ENCODE measurements at places on chromosomes 7 and 10. TPM values are rescaled to one million over a fixed set of nuclear protein-coding genes. Genes with fewer than 3 reads are reported as not detected.

CRHR2 gene
- 0.17 TPM for polyA plus RNA-seq

AKR1D1 gene
- polyA plus RNA-seq: 0.11 TPM

MMP21 gene
- 0.49 TPM for polyA plus RNA-seq

HMX2 gene
- polyA plus RNA-seq: not detected

FAM131B gene
- 1.6 TPM for polyA plus RNA-seq

CCL26 gene
- polyA plus RNA-seq: 0.43 TPM

MALRD1 gene
- polyA plus RNA-seq: 7.6 TPM

MCM10 gene
- polyA plus RNA-seq: 12.3 TPM

EMX2 gene
- 0.17 TPM for polyA plus RNA-seq

ADAMTS14 gene
- polyA plus RNA-seq: 9.4 TPM

ADIRF gene
- 8.4 TPM for polyA plus RNA-seq

TMEM139 gene
- polyA plus RNA-seq: 6.0 TPM

TAS2R41 gene
- polyA plus RNA-seq: not detected

STX1A gene
- polyA plus RNA-seq: 11.4 TPM

CC2D2B gene
- 3.5 TPM for polyA plus RNA-seq

GPR26 gene
- not detected for polyA plus RNA-seq

DNA sequence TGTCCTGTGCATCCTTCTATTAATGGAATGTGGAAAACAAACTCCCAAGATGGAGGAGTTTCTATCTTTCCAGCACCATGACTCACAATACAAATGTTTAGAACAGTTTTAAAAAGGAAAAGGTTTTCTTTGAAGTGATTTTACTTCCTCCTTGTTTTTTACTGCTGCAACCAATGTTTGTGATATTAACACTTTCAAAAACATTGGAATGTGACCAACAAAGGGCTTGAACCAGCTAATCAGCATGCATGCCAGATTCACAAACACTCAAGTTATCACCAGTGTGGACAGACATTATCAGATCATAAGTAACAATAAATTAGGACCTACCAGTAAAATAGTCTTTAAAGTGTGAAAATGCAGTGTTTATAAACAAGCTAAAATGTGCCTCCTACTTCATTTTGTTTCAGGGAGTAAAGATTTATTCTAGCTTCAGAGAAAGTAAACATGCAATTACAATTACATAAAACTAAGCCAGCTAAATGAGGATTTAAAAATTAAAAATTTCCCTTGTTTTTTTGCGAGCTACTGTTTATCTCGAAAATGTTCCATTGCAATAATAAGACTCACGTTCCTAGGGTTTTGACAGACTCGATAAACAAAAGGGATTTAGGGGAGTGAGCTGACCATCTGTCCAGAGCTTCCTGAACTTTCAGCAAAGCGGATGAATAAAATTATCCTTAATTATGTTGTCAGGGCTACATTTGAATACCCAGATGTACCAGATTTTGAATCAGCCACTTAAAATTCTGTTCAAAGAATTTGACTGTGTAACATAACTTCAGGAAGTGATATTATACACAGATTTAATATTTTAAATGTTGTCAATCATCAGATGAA is 29.8 kb downstream of the CPVL start:
- DNase-seq: no peak

DNA sequence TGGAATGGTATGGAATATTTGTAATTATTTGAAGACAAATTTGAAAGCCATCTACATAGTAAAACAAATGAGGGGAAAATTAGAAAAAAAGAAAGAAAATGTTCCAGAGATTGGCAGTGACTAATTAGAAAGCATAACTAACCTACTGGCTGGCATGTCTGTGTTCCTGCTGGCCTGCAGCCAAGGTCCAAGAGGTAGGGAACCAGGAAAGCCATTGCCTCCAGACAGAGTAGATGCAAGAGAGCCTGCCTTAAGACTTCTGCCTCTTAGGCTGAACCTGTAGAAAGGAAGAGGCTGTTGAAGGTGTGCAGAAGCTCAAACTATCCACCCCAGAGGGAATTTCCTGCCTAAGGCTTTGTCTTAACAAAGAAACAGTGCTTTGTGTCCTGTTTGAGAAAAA is 982.0 kb downstream of the SORCS1 start:
- no peak for DNase-seq

GRCh38 chr7:47149971-47150370 is 431.9 kb downstream of the TNS3 start:
- no peak for DNase-seq

- peak; percentile 56 for DNase-seq
These were observed 108.4 kb downstream of the MKI67 start for GRCh38 chr10:128017822-128018221.

- no peak for DNase-seq
These were observed 216.5 kb downstream of the VTI1A start for GRCh38 chr10:112663234-112664125.

- DNase-seq: no peak
These were observed 311.4 kb downstream of the ADARB2 start for GRCh38 chr10:1425879-1426278.

DNA sequence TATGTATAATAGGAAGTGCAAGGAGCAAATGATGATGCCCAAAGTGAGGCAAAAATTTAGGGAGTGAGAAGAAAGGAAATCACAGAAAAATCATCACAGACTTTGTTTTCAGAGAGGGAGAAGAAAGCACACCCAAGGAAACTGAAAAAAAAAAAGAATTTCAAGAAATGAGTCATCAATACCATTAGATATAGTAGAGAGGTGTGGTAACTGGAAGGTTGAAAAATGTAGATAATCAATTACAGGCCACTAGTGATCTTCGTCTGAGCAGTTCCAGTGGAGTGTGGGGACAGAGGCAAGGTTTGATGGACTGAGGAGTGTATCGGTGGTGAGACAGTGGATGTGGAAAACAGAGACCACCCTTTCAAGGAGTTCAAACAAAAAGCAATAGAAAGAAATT is 31.7 kb downstream of the ASB4 start:
- no peak for DNase-seq

GRCh38 chr10:79050896-79051555 is 17.7 kb upstream of the ZMIZ1 start:
- DNase-seq: peak; percentile 49

DNA sequence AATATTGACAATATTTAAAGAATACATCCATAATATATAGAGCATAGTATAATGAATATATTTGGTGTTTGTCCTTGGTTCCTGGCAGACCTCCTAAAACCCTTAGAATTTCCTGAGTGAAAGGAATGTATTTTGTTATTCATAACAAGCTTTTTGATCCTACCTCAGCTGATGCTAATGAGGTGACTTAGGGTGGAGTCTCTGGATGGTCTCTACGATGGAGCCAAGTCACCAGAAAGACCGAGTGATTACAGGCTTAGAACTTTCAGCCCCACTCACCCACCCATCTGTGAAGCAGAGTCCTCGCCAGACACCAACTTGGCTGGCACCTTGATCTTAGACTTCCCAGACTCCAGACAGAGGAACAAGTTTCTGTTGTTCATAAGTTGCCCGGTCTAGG is 35.9 kb downstream of the UPF2 start:
- DNase-seq: no peak

DNA sequence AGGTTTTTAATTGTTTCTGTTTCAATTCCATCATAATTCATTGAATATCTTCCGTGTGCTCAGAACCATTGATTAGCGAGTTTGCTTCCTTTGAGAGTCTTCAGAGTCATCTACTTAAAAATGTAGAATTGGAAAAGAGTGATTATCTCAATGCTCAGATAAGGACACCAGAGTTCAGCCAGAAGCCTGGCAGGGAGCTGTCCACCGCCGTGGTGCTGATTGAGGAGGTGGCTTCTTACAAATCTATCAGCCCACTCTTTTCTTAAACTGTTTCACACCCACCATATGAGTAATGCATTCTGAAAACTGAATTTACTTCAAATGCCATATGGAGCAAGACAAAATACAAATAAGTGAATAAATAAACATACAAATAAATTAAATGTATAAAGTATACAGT is 79.3 kb downstream of the INSYN2A start:
- peak; percentile 38 for DNase-seq

GRCh38 chr7:38211486-38211885 is 33.4 kb downstream of the STARD3NL start:
- DNase-seq: no peak

DNA sequence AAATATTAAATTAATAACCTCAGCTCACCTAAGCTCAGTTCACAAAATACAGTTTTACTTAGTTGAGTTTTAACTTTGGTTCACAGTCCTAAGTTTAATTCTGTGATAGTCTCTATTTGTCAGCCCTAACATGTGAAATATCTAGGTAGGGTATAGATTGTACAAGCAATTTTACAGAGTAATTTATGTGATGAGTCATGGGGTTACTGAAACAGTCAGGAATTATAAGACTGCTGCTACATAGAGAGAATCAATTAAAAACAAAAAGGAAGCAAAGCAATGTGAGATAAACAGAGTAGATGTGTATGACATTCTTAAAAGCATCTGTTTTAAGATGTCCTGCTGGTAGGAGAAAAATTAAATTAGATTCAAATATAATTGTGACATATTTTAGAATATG is 1018.2 kb upstream of the KCND2 start:
- DNase-seq: no peak

- DNase-seq: peak; percentile 87
These were observed at the start of gene TRIL for GRCh38 chr7:28958235-28958979. TRIL (minus strand) TSS chr7:28958330; CDS start chr7:28958046, 284 bp downstream.

- no peak for DNase-seq
These were observed 1006.6 kb upstream of the LRRN3 start for GRCh38 chr7:110084181-110084807.

- no peak for DNase-seq
These were observed 473 bp downstream of the PPP1R9A start for GRCh38 chr7:94907811-94908322.

DNA sequence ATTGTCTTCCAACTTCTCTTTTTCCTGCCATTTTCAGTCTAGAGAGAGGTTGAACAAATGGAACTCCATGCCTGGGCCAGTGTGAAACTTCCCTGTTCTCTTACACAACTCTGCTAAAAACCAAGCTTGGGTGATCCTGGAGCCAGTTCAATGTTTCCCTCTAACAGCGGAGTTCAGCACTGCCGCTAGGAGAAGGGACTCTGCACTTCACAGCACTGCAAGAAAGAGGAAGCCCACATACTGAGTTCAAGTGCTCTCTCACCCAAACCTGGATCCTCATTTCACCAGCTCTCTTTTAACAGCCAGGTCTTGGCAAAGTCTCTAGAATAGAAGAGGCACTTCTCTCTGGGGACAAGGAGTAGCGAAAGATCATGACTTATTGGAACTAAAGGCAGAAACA is 18.8 kb downstream of the FOXI2 start:
- DNase-seq: no peak

DNA sequence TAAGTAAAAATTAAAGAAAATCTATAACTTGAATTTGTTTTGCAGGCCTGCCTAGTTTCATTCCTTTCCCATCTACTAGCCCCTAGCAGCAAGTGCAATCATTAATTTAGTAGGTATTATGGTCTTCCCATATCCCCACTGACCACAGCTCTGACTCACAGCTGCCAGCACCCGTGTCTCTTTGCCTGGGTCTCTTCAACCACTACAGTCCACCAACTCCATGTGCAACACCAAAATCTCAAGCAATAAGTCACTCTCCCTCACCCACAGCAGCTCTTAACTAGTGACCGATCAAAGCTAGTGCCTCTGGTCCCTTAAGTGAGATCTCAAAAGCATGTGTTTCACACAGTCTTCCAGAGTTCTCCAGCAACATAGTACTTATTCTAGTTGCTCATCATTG is 26.0 kb upstream of the THSD7A start:
- no peak for DNase-seq

GRCh38 chr10:112969542-112969941 is 19.5 kb downstream of the TCF7L2 start:
- no peak for DNase-seq

DNA sequence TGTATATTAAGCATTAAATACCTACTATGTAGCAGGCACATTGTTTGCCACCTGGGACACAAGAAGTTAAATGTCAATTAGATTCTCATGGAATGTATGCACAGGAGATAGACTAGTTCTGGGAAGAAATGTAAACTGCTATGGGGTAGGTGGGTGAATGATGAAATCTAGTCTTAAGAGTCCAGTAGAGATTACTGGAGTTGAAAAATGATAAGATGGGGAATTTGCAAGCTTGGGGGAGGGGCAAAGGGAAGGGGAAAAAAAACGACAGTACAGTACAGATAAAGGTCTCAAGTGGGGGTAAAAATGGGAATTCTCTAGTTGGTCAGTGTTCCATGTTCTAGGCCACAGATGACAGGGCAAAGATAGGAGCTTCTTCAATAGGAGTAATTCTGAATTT is 94.4 kb downstream of the ATE1 start:
- DNase-seq: no peak

DNA sequence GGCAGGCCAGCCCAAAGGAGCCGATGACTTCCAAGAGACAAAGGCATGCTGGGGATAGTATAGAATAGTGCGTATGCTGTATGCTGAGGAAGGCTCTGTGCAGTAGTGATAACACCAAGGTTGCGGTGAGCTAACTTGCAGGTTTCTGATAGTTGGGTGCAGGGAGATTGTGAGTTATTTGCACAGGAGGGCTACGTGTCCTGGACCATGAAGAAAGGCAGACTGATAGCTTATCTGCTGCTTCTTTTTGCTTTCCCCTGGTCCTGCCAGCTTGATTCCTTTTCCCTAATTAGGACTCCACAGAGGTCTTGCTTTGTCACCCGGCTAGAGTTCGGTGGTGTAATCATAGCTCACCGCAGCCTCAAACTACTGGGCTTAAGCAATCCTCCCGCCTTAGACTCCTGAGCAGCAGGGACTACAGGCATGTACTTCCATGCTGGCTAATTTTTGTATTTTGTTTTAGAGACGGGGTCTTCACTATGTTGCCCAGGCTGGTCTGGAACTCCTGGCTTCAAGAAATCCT is 43.9 kb upstream of the ARHGAP12 start:
- no peak for DNase-seq

GRCh38 chr10:77428691-77429395 is 208.8 kb downstream of the KCNMA1 start:
- DNase-seq: no peak

- no peak for DNase-seq
These were observed 24.6 kb downstream of the PDIA4 start for GRCh38 chr7:149003560-149004305.

- no peak for DNase-seq
These were observed 128.7 kb downstream of the COBL start for GRCh38 chr7:51187941-51188340.

DNA sequence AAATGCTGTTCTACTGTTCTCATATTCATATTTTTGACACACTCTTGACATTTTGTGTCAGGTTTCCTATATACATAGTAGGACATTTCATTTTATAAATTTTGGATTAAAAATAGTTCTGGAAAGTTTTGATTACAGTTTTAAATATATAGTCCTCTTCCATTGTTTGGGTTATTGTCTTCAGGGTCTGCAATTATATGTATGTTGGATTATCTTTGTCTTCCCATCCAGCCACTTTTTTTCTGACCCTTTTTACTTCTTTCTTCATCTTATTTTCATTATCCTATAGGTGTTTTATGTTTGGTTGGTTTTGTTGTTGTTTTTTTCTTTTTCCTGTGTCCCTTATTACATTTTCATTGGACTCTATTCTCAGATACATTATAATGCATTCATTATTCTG is 71.1 kb upstream of the CCDC6 start:
- no peak for DNase-seq

- DNase-seq: no peak
These were observed 9.1 kb downstream of the DDX56 start for GRCh38 chr7:44564606-44565005.

- peak; percentile 23 for DNase-seq
These were observed 121.2 kb downstream of the MLLT10 start for GRCh38 chr10:21655236-21655635.

- DNase-seq: no peak
These were observed 7.4 kb upstream of the PTPRN2 start for GRCh38 chr7:158595068-158595467.

GRCh38 chr10:102802920-102803534 is 34.2 kb downstream of the CYP17A1 start:
- peak; percentile 74 for DNase-seq

- DNase-seq: no peak
These were observed 25.4 kb downstream of the HECW1 start for GRCh38 chr7:43137811-43138210.
